Left renal cortex interstitium (tissue), 4 donors: ENCODE measurements at places on chromosomes 4 and X.

DNA sequence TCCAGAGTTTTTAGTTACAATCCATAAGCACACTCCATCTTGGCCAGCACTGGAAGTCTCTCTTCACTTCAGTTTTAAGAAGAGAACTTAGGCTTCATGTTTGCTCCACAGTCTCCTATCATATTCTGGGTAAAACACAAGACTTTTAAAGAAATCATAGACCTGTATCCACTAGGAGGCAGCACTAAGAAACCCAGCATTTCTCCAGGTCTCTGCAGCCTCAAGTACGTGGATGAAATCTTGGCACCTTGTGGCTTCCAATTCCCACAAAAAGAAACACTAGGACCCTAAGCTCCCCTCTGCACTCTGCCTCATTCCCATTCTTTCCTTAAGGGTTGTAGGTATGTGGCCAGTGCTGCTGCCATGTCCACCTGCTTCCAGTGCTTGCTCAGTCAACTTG, 367.3 kb upstream of the CASK start:
- no peak for DNase-seq

- no peak for DNase-seq
Observed at GRCh38 chr4:83910693-83911092, 374.8 kb downstream of the GPAT3 start.

- no peak for DNase-seq
Observed at GRCh38 chrX:109856974-109857373, 123.9 kb upstream of the ACSL4 start.

GRCh38 chrX:129759576-129760061, 20.1 kb upstream of the SASH3 start:
- DNase-seq = no peak

GRCh38 chr4:151922306-151922705, 161.5 kb upstream of the GATB start:
- no peak for DNase-seq

DNA sequence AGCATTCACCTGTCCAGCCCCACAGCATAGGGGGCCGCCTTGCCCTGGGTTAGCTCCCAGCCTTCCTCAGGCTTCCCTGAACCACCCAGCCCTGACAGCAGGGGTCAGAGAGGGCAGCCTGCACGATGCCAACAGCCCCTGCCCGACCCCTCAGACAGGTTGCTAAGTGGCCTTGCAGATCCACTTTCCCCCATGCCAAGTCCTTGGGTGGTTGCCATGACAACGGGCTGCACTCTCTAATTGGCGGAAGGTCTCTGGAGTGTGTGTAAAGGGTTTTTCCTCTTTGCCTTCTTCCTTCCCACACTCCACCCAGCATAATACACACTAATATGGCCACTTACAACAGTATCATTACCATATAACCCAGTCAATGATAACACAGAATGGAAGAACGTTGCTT, 99.6 kb upstream of the AFAP1 start:
- DNase-seq = no peak

DNA sequence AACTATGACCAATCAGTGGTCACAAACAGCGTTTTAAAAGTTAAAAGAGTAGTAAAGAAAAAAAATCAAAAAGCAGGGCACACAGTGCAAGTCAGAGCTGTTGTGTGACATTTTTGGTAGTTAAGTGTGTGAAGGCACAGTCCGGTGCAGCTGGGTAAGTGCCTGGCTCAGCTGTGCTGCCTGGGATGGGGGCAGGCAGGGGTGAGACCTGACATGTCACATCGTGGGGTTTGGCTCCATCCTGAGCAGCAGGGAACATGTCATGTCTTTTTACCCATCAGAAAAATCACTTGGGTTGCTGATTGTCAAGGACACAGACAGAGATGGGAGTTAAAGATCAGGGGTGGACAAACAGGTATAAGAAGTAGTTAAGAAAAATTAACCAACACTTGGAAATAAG, 125.1 kb downstream of the NSUN7 start:
- no peak for DNase-seq

- DNase-seq = no peak
Observed at GRCh38 chr4:18698119-18698883, 676.7 kb upstream of the LCORL start.

DNA sequence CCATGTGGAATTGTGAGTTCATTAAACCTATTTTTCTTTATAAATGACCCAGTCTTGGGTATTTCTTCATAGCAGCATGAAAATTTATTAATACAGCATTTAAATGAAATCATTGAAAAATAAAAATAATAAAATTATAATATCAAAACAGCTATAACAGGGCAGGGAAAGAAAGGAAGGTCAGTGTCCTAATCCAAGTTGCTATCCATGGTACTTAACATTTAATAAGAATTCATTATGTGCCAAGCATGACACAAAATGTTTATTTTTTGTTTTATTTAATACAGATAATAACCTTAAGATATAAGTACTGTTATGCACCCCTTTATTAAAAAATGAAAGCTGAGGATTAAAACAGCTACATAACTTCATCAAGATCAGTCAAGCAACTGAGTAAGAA, 838.4 kb downstream of the RAB28 start:
- no peak for DNase-seq
